ENCODE measurements at places on chromosomes 1 and 21.
A peak's percentile ranks its signal among the peaks of the same experiment; 100 is the strongest.

DNA sequence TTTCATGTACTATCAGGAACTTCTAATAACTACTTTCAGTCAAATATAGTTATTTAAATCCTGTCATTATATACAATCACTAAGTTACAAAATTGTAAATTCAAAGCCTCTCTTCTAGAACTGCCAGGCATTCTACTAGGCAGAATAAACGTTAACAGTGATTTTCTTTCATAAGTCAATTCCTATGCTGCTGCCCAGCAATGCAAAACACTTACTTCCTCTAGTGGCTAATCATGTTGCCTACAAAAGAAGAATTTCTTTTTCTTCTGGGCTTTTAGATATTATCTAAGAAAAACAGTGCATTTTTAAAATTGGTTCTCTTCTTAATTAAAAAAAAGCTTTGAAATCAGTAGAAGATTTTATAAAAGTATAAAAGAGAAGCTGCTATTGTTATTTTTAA is 509.8 kb upstream of the ADAMTS5 start:
- DNase-seq, result no peak

DNA sequence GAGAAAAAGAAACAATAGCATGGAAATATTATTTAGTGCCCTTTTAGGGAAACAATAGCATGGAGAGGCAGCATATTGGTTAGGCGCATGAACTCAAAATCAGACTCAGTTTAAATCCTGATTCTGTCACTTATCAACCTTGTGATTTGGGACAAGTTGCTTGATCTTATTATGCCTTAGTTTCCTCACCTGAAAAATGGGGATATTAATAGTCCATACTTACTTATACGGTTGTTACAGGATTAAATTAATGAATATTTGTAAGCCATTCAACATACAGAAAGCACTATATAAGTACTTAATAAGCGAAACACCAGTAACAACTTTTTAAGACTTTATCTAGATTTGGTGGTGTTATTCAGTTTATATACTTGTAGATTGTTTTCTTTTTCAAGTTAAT is 1.2 kb downstream of the TSEN15 start:
- DNase-seq, result no peak

DNA sequence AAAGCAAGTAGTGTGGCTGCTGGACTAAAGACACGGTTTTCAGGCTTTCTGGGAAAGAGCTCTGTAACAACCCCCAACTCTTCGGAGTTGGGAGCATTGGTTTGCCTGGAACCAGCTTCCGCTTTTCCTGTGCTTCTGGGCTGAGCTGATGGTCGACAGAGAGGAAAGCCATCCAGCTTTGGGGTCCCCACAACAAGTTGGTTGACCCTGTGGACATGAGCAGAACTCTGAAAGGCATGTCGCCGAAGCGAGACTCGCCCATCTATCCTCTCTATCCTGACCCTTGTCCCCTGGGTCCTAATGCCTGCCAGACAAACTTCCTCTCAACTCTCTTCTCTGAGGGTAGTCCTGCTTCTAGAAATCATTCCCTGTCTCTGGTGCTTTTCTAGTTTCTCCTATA is 31.9 kb upstream of the FCGR2A start:
- DNase-seq, result no peak

GRCh38 chr1:216461466-216461865 is 38.2 kb upstream of the USH2A start:
- no peak for DNase-seq

GRCh38 chr1:190897233-190897632 is 419.6 kb upstream of the BRINP3 start:
- DNase-seq, result no peak

DNA sequence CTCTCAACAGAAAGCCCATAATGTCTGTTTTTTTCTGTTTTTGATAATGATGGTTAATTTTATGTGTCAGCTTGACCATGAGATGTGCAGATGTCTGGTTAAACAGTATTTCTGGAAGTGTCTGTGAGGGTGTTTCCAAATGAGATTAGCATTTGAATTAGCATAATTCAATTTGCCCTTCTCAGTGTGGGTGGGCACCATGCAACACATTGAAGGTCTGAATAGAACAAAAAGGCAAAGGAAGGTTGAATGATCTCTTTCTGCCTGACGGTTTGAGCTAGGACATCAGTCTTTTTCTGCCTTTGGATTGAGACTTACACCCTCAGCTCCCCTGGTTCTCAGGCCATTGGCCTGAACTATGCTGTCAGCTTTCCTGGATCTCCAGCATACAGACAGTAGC is 34.9 kb upstream of the SPATA6 start:
- DNase-seq, result no peak

DNA sequence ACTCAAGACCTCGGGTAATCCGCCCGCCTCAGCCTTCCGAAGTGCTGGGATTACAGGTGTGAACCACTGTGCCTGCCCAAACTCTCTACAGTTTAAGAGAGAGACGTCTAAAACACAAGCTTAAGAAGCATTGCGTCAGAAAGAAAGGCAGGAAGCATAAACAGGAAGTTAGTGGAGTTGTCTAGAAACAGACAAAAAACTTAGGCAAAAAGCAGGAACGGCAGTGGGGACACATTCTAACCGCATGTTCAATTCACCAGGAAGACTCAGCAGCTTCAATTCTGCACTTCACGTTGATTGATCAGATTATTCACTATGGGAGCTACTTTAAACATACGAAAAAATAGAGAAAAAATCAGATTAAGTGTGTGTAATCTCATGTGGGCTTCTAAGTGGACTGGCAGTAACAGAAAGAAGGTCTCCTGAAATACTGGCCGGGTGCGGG is 7.4 kb downstream of the CFAP74 start:
- DNase-seq, result no peak

DNA sequence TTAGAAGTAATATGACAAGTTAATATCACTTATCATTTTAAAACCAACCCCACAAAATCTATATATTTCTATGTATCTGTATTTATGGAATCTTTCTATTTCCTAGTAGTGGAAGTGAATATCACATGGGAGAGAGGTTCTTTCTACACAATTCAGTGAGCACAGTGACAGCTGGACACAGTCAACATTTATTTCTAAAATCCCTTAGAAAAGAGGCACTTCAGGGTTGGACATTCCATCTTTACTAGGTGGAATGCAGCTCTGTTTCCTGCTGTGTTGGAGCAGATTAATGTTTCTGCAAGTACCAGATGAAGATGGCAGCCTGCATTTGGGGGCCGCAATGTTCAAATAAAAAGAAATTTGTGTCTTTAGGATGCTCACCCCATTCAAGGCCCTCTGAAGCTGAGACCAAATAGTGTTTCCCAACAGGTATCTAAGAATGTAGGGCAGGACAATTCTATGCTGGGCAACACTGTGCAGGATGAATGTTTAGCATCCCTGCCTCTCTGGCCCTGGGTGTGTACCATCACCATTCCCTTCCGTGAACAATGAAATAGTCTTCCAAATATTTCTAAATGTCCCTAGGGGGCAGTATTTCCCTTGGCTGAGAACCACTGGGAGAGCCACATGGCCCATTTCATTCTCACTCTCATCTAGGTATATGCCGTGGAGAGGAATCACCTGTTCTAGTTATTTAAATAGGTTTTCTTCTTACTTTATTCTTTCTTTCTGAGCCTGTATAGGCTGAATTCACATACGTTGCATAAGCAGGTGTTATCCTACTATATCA is 394.8 kb downstream of the PRDM2 start:
- no peak for DNase-seq

GRCh38 chr1:202123336-202123813 is 658 bp downstream of the GPR37L1 start:
- no peak for DNase-seq

GRCh38 chr1:87084244-87084836 is 169.9 kb downstream of the HS2ST1 start:
- DNase-seq, result no peak

- no peak for DNase-seq
Measured at GRCh38 chr21:14095056-14095455, 115.7 kb downstream of the LIPI start.

- DNase-seq, result peak; percentile 63
Measured at GRCh38 chr1:22870201-22870871, 102.3 kb downstream of the LACTBL1 start.

- no peak for DNase-seq
Measured at GRCh38 chr1:5269901-5270300, 615.5 kb downstream of the AJAP1 start.

DNA sequence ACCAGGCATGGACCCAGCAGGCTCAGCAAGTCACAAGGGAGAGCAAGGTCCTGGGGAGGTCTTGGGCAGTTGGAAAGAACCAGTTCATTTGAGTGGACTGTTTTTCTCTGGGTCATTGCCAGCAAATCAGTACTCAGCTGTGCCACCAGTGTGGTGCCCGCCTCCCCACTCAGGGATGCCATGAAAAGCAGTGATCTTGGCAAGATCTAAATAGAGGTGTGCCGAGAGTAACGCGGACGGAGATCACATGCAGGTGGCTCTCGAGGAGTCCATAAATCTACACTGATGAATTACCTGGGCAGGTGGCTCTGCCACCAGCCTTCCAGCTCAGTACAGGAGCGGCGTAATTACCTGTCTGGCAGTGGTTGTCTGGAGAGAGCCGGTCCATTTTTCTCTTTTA is 642.2 kb downstream of the PTPRU start:
- DNase-seq, result no peak

DNA sequence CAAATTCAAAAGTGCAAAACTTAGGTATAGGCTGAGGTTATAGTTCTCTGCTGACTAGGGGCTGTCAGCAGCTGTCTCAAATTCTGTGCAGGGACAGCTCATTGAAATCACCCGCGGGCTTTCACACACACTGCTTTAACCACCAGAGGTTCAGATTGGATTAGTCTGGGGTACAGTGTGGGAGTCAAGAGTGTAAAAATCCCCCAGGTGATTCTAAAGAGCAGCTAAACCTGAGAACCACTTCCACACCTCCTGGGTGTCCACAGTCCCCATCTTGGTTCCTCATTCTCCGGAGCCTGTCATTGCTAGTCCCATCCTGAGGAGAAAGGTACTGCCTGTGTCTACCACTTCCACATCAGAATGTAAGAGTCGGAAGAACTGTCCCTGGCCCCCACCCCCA is 9.9 kb upstream of the TDRD10 start:
- no peak for DNase-seq

DNA sequence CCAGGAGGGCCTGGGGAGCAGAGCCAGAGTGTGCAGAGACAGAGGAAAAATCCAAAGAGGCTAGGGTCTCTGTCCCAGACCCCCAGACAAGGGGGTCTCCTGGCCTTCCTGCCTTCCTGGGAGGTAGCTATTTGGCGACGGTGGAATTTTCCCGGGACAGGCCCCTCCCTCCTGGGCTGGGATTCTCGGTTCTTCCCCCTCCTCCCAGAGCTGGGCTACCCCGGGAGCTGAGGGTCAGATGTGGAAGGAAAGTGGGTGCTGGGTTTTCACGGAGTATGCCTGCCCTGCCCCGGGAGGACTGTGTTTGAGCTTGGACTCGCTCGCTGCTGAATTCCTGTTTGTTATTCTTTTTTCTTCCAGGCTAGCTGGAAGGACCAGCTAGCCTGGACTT is 759 bp downstream of the AMPD2 start:
- DNase-seq, result peak; percentile 81

- peak; percentile 51 for DNase-seq
Measured at GRCh38 chr1:169102567-169102966, 3.9 kb upstream of the ATP1B1 start.

- peak; percentile 80 for DNase-seq
Measured at GRCh38 chr1:84847253-84848250, 45.5 kb downstream of the LPAR3 start.

DNA sequence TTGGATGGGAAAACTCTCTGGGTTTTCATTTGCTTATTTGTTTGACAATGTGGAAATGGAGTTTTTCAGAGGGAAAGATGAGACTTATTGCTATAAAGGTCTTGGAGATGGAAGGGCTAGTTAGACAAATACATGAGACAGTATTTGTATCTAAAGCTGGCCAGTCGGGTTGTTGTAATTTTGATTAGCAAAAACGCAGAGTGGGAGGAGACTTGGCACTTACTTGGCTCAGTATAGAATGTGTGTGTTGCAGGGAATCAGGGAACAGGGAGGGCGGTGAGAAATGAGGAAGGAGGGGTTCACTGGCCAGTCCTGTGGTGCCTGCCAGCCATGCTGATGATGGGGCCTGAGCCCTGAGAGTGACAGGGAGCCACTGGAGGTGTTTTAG is 6.0 kb upstream of the FOXE3 start:
- no peak for DNase-seq

- no peak for DNase-seq
Measured at GRCh38 chr1:235336903-235337302, 8.5 kb downstream of the GGPS1 start.

- DNase-seq, result no peak
Measured at GRCh38 chr1:2283991-2284895, 56.1 kb downstream of the SKI start.

GRCh38 chr1:180860535-180860934 is 52.2 kb upstream of the KIAA1614 start:
- no peak for DNase-seq

DNA sequence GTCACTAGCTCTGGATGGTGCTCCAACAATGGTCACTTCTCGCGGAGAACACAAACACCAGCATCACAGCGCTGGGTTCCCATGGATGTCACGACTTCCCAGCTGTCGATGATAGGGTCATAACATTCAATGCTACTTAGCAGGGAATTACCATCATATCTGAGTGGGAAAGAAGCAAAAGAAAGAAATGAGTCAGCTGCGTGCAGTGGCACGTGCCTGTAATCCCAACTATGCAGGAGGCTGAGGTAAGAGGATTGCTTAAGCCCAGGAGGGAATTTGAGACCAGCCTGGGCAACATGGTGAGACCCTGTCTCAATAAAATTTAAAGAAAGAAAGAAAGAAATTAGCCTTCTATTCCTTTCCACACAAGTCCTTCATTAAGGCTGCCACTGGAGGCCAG is 3.6 kb upstream of the RABIF start:
- no peak for DNase-seq

GRCh38 chr1:171055966-171056643 is 34.6 kb upstream of the FMO3 start:
- DNase-seq, result no peak

- peak; percentile 76 for DNase-seq
Measured at GRCh38 chr1:60402816-60403215, 329.2 kb upstream of the C1orf87 start.

DNA sequence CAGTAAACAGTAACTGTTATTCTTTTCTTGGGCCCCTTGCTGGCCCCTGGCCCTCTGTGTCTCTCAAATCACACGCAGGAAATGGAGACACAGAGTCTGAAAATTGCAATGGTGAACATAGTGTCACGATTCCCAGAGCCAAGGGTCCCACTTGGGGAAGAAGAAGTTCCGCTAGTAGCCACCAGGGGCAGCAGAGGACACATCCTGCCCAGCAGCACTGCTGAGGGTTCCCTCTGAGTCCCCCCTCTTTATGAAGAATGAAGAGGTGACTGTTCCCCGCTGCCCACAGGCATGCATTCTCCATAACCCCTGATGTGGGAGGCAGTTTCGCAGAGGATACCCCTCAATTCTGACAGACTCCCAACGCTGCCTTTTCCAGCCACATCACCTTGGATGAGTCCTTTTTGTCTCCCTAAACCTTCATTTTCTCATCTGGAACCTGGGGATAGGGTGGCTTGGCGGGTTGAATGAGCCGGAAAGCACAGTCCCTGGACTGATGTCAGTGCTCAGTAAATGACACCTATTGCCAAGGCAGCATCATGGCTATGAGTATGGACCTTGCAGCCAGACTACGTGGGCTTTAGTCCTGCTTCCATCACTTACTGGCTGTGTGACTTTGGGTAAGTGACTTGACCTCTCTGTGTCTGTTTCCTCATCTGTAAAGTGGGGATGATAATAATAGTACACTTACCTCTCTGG is 238.0 kb upstream of the TMEM51 start:
- peak; percentile 69 for DNase-seq

- DNase-seq, result no peak
Measured at GRCh38 chr1:110502402-110503151, 16.4 kb downstream of the KCNA10 start.
